ENCODE measurements at places on chromosomes 1 and 21. TPM values are rescaled to one million over a fixed set of nuclear protein-coding genes. Genes with fewer than 3 reads are reported as not detected.
A peak's percentile ranks its signal among the peaks of the same experiment; 100 is the strongest.

Gene LCE3D
- 7.7 TPM for total RNA-seq

GRCh38 chr21:14833241-14833640 is 231.6 kb downstream of the NRIP1 start:
- ATAC-seq: no peak

GRCh38 chr1:176558561-176558960 is 95.6 kb downstream of the PAPPA2 start:
- ATAC-seq: no peak

DNA sequence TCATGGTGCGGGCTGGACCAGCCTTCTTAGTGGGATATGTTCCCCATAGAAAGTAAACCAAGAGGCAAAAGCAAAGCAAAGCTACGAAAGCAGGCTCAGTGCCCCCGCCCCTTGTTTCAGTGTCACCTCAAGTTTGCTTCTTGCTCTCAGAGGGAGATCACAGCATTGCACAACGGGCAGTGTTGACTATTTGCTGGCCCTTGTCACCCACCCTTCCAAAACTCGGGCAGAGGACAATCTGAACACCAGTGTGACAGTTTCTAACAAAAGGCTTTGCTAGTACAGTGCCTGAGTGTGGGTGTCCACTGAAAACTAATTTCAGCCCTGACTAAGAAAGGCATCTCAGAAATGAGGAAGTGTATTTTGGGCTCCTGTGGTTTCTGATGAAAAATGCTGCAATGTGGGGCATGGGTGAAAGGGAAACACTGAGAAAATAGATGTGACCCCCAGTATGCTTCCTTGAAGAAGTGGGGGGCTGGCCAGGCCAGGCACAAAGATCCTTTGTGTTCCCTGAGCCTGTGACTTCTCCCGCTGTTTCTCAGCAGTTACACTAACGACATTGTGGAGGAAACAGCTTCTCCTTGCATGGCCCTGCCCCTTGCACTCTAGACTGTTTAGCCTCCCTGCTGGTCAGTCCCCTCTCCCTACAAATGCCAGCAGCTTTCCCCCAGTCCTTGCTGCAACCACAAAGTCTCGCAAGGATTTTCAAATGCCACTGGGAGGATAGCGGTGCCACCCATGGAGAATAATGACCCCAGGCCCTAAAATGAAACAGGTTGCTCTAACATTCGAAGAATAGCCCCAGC is 33.3 kb upstream of the KCNE1 start:
- ATAC-seq: peak; percentile 24

Gene TARS2
- 20.3 TPM for total RNA-seq

Data from esophagus mucosa (tissue), 1 donor.